ENCODE measurements at places on chromosomes 6 and 20. TPM values are rescaled to one million over a fixed set of nuclear protein-coding genes. Genes with fewer than 3 reads are reported as not detected.

AKAP12 gene
- total RNA-seq, result 368 TPM

TP53TG5 gene
- total RNA-seq, result not detected

UBE2V1 gene
- 79.9 TPM for total RNA-seq

YTHDF1 gene
- 23.0 TPM for total RNA-seq

TMEM170B gene
- total RNA-seq, result 4.9 TPM

ZBTB9 gene
- 1.9 TPM for total RNA-seq

ARFGEF3 gene
- 22.0 TPM for total RNA-seq

NKX2-4 gene
- not detected for total RNA-seq

MAK gene
- total RNA-seq, result 0.16 TPM

CAGE1 gene
- total RNA-seq, result not detected

OPRM1 gene
- not detected for total RNA-seq

All from breast epithelium (tissue), 4 donors.